ENCODE measurements at places on chromosomes 16 and 17.

DNA sequence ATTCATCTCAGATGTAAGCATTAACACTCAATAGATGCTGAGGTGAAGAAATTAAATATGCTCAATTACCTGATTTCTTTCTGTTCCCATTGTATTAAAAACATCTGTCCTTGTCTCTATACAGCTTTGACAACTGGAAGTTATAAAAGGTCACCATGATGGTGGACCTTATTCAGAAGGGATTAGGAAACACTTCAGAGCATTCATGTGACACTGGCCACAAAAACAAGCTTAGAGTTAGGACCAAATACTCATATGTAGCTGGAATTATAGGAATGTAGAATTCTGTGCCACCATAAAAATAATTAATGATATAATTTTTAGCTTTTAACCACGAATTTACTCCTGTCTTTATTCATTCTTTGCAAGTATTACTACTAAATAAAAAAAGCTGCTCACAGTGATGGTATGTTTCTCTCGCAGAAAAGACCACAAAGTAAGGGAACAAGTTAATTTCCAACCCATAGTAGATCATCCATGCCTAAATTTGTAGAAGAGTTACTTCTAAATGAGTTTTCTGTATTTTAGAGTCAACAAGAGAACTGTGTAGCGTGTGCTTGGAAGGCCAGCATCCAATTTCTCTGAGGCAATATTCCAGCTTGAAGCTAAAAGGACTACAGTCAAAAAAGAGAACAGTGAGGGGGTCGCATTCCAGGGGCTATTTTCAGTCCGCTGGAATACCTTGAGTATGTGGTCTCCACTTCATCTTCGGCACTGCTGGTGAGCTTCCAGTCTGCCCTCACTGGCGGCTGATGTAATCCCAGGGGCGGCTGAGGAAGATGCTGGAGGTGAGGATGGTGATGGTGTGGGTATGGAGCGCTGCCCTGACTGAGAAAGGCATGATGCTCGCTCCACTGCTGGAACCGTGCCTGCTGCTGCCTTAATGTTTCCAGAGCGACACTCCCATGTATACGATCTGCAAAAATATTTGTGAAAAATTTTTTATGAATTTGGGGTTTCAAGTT, 63.7 kb downstream of the CACNG1 start:
- DNase-seq, result no peak

DNA sequence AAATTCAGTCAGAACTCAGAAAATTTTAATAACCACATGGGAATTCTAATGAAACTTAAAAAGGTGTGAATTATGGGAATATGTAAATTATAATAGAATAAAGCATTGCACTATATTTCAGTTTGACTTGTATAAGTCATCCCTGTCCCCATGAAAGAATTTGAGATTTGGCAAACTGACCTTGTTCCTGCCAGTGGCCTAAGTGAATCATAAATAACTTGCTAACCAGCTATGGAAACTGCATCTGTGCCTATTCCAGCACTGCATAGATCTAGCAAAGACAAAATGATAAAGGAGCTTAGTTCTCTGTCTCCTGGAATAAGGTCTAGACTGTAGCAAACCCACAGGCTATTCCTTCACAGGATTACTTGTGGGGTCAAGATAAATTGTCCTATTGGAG, 106.8 kb upstream of the NOG start:
- no peak for DNase-seq

GRCh38 chr17:2172999-2173398, 118.1 kb downstream of the HIC1 start:
- no peak for DNase-seq

GRCh38 chr16:11614587-11615175, 28.0 kb upstream of the LITAF start:
- no peak for DNase-seq

DNA sequence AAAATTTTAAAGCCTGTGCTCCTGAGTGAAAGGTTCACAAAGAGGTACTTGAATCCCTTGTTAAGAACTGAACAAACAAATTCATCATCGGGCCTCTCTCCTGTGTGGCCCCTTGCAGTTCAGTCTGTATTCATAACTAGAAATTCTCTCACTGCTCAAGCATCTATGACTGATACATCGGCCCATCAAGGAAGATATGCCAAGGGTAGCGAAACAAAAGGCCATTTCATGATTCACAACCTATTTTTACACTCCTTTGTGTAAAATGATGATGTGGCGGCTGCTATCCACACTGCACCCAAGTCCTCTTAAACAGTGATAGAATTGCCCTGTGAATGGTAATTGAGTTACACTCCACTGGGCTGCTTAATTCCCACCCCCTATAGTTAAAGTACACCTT, 204.6 kb downstream of the STX8 start:
- DNase-seq, result no peak

DNA sequence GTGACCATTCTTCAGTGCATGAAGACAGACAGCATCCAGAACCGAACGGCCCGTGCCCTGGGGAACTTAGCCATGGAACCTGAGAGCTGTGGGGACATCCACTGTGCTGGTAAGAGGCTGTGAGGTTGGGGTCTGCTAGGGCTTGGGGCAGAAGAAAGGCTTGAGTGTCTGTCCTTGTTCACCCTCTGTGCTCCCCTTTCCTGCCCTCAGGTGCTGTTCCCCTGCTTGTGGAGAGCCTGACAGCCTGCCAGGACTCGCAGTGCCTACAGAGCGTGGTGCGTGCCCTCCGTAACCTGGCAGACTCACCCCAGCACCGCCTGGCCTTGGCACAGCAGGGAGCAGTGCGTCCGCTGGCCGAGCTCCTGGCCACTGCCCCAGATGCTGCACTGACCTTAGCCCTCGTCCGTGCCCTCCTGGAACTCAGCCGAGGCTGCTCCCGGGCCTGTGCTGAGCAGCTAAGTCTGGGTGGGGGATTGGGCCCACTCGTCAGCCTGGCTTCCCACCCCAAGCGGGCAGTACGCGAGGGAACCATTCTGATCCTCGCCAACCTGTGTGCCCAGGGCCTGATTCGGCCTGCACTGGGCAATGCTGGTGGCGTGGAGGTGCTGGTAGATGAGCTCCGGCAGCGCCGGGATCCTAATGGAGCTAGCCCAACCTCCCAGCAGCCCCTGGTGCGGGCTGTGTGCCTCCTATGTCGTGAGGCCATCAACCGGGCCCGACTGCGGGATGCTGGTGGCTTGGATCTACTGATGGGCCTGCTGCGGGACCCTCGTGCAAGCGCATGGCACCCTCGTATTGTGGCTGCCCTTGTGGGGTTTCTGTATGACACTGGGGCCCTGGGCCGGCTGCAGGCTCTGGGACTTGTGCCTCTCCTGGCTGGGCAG, 2.9 kb downstream of the ARMC5 start:
- no peak for DNase-seq

GRCh38 chr16:75104836-75105235, 11.7 kb downstream of the LDHD start:
- DNase-seq, result no peak

GRCh38 chr16:56793492-56793891, 63.6 kb downstream of the NUP93 start:
- no peak for DNase-seq

DNA sequence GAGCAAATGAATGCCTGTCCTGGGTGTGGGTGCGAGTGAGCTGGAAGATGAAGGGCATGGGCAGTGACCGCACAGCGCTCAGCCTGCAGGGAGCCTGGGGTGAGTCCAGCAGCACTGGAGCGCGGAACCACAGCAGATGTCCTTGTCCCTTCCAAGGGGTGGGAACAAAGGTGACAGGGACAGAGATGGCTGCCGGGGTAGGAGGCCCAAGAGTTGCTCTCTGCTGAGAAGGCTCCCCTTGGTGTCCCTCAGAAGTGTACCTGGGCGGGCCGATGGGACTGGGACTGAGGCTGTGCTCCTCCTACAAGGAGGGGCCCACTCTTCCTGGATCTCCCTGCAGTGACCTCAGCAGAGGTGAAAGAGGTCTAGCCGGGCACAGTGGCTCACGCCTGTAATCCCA, 7.6 kb upstream of the PGAP6 start:
- DNase-seq, result no peak

DNA sequence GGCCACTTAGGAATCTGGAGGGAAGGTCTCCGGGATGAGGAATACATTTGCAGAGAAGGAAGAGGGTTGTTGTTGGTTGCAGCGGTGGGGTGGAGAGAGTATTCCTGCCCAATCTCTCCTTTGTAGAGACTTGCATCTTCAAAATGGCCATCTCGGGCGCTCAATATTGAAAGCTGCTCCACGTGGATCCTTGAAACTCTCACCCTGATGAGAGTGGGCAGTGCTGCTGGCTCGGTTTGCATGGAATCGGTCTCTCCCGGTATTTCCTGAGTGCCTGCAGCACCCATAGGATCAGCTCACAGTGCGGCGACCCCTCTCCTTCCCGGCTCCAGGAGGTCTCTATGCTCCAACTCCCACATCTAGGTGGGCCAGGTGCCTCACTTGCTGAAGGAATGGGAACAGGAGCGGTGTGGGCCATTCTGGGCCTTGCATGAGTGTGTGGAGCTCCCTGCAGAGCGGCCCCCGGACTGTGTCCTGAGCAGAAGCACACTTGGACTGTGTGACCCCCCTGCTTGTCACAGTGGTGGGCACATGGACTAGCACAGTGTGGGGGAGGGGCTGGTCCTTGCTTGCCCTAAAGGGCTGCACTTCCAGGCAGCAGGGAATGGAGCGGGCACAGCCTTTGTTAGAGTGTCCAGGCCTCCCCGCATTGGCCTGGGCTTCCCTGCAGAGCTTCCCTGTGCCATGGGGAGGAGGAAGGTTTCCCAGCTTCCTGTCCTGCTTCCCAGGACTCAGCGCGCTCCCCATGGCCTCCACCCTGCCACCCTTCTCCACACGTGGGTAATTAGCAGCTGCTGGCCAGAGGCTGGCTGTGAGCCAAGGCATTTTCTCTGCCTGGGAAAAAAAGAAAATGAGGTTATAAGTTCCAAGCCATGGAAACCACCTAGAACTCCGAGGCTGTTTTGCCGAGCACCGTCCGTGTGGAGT, 139.3 kb downstream of the IRF8 start:
- no peak for DNase-seq

- no peak for DNase-seq
These were observed 26.4 kb upstream of the NXPH3 start for GRCh38 chr17:49549311-49549605.

DNA sequence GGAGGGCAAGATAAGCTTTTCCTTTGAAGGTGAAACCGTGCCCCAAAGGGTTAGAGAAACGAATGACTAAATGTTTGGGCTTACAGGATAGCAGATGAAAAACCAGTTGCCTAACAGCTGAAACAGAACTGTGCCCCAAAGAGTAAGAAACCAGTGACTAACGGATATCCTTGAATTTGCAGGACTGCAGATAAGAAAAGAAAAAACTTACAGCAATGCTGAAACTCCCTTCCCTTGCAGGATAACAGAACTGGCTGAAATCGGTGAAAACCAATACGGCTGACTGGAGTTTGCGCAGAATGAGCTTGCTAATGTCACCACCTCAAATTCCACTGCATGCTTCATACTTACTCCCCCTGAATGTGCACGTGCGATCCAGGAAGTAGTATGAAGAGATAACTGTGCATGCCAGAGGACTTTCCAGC, 175.2 kb upstream of the NLRP1 start:
- DNase-seq, result no peak

DNA sequence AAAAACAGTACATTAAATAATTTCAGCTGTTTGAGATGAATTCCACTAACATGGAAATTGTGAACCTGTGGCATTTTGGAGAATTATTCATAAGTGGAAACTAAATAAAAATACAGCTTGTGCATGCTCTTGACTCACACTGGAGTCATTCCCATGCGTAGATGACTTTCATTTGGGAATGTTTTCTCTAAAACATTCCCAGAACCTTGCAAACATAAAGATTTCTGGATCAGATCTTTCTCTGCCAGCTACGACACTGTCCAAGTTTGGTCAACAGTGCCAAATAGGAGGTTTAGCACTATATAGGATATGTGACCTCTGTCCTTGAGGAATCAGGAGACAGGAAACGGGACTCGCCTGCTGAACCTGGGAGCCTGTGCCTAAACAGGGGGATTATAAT, 400.9 kb downstream of the SLC39A11 start:
- no peak for DNase-seq

DNA sequence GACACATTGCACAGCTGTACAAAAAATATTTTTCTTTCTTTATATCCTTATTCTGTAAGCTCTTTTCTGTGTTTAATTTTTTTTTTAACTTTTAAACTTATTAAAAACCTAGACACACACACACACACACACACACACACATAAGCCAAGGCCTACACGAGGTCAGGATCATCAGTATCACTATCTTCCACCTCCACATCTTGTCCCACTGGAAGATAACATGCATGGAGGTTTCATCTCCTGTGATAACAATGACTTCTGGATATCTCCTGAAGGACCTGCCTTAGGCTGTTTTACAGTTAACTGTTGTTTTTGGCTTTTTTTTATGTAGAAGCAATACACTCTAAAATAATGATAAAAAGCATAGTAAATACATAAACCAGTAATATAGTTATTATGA, 71.2 kb downstream of the TNRC6C start:
- no peak for DNase-seq

DNA sequence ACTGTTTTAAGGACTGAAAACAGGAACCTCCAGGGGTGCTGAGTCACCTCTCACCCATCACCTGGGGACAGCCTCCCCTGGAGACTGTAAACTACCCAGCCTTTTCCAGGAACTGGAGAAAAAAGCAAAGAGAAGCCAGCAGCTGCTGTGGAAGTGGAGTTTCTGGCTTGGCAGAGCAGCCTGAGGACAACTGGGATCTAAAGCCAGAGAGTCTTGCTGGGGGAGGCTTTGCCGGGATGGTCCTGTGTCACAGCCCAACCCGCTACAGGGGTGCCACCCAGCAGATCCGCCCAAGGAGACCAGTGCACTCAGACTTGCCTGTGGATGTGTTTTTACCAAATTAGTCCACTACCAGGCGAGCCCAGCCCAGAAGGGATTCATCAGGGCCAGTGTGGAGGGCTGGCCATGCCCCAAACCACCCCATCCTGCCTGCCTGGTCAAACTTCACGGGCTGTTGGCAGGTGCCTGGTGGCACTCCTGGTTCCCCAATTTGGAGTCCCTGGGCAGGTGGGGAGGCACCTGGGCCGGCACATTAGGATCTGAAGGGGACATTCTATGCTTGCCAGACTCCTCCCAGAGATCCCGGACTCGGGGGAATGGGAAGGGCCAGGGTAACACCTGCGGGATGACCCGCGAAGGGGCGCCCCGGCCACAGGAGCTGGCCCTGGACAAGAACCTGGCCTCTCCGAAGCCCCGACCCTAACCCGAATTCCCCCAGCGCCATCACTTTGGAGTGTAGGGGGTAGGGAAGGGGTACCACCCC, 771 bp downstream of the MSRB1 start:
- DNase-seq, result no peak

DNA sequence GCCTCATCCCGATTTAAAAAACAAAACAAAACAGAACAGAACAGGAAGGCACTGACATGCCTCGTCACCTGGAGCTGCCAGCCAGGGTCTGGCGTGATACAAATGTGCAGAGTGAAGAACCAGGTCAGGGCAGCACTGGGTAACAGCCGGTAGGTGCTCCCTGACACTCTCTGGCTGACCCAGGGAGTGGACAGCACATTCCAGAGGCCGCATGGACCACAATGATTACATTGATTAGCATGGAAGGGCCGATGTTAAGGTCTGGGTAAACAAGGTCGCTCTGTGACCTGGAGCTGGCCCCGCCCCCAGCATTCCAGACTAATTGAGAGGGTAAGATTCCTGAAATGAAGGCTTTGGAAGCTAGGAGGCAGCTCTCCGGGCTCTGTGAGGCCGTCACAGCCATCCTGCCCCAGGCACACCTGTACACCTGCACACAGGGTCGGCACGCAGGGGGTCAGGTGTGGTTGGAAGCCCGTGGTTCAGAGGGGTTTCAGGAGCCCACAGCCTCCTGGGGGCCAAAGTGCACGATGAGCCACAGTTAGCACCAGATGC, 21.4 kb downstream of the PIEZO1 start:
- no peak for DNase-seq
